ENCODE measurements at places on chromosomes 11 and 22. TPM values are rescaled to one million over a fixed set of nuclear protein-coding genes. Genes with fewer than 3 reads are reported as not detected.

- no peak for DNase-seq
Measured at GRCh38 chr11:1307998-1308742, 1.3 kb downstream of the TOLLIP start.

- no peak for DNase-seq
Measured at GRCh38 chr11:34537636-34538035, 24.0 kb upstream of the ELF5 start.

GRCh38 chr11:28289444-28289843, 181.3 kb downstream of the METTL15 start:
- no peak for DNase-seq

DNA sequence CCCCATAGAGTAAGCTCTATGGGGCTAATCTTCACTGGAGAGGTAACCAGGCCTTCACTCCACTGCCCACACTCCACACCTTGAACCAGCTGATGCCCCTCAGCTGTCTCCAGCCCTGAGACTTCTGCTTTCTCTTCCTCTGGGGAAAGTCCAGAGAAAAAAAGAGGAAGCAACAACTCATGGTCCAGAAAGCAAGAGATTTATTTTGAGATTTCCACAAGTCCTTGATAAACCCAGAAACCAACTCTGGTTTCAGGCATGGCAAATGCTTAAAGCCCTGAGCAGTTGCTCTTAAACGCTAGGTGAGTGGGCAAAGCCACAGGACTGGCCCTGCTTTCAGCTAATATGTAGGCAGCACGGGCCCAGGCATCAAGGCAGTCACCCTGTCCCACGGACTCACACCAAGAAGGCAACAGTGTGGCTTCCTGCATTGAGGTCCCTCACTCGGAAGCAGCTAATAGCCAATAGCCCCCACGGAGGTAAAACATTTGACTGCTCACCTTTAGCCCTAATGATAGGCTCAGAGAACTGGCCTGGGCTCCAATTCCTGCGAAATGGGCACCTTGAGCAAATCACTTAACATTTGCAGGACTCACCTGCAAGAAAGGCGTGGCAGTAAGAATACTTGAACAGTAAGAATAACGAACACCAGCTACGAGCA, 4.3 kb downstream of the CYB561A3 start:
- no peak for DNase-seq

DNA sequence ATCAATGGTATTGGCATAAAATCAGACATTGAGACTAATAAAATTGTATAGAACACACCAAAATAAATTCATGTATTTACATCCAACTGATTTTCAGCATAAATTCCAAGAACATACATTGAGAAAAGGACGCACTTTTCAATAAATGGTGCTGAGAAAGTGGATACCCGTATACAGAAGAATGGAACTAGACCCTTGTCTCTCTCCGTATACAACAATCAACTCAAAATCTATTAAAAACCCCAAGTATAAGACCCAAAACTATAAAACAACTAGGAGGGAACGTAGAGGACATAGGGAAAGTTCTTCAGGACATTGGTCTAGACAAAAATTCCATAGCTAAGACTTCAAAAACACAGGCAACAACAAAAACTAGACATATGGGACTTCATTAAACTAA, 97.4 kb downstream of the GGTLC2 start:
- no peak for DNase-seq

DNA sequence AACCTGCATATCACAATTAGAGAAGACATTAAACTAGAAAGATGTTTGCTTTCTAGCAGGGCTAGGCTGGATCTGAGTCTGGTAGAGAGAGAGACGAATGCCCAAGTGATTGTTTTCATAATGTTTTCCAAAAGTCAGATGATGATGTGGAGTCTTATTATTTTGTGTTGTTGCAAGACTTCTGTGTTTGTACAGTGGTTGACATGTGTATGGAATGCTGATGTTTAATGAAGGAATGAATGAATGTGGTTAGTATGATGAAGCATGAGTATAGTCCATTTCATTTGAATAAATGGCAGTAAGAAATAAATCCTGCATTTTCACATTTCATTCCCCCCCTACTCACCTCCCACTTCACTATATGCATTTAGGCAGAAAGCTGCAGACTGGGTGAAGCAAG, 69.6 kb downstream of the PPP2R1B start:
- no peak for DNase-seq

- no peak for DNase-seq
Measured at GRCh38 chr22:30876221-30876751, 92.3 kb downstream of the MORC2 start.

The TREH gene
- total RNA-seq: not detected

DNA sequence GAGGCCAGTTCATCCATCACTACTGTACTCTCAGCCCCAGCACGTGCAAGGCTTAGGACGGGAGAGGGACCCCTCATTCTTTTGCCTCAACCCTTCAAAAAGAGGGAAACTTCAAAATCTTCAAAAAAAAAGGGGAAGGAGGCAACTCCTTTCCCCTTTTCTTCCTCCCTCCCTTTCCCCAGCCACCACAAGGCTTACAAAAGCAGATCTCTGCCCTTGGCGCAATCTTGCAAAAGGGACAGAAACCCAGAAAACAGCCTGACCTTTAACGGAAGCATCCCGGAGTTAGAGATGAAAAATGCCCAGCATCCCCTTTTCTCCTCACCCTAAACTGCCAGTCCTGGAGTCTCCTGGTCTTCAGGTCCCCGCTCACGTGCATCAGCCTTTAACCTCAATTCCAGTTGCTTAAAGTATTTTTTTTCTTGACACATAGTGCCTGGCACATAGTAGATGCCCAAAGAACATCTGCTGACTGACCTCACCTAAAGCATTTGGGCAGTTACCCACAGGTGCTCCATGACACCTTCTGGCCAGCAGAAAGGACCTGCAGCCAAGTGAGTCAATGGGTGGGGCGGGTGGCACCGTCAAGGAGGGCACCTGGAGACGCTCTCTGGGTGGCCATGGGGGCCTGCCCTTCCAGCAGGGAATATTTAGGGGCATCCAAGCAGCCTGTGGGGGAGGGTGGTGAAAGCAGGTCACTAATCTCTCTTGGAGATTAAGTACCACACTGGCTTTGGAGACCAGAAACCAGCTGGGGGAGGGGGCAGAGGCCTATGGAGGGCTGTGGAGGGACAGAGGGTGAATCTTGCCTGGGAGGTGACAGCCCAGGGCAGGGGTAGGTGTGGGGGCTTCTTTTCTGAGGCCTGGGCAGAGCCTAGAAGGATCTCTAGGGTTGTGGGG, 16.3 kb downstream of the NECTIN1 start:
- no peak for DNase-seq

DNA sequence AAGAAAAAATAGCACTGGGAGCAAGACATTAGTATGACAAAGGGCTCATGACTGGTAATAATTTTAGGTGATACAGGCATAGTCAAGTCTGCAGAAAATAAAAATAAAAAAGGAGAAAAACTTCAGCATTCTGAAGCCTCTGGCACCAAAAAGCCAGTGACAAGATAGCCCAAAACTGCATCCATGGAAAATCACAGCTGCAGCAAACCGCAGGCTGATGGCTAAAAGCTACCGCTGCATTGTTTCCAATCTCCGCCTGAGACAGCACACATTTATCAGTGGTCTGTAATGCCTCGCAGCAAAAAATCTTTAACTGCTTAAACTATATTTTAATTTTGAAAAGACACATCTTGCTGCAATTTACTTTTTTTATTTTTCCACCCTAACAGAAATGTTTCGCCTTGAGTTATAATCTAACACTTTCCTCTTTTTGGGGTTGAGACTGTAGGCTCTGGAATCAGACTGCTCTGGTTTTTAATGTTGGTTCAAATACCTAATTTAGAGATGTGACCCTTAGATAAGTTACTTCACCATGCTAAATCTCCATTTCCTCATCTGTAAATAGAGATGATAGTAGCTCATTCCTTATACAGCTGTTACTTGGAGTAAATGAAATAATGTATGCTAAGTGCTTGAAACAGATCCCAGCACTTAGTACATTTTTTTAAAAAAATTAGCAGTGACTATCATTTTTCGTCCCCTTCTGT, 42.0 kb upstream of the FIBIN start:
- DNase-seq: no peak

DNA sequence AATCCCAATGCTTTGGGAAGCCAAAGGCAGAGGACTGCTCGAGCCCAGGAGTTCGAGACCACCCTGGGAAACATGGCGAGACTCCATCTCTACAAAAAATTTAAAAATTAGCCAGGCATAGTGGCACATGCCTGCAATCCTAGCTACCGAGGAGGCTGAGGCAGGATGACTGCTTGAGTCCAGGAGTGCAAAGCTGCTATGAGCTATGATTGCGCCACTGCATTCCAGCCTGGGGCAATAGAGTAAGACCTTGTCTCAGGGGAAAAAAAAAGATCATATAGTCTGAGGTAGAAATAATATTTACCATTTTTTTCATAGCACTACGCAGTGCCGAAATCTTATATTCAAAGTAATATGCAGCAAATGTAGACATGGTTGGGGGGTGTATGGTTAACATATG, 47.8 kb downstream of the MRTFA start:
- DNase-seq: no peak

- DNase-seq: no peak
Measured at GRCh38 chr11:24556693-24557092, 59.8 kb downstream of the LUZP2 start.

- DNase-seq: no peak
Measured at GRCh38 chr11:10655943-10656576, 37.5 kb downstream of the IRAG1 start.

GRCh38 chr22:31637891-31638618, 24.0 kb downstream of the PISD start:
- DNase-seq: peak; percentile 18

DNA sequence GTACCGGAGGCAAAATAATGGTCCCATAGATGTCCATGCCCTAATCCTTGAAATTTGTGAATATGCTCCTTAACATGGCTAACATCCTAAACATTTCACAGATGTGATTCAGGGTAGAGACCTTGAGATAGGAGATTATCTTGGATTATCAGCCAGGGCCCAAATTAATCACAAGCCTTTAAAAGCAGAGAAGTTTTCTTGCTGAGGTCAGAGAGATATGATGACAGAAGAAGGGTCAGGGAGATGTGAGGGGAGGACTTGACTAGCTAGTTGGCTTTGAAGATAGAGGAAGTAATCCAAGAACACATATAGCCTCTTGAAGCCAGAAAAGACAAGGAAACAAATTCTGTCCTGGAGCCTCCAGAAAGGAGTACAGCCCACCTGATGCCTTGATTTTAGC, 19.1 kb upstream of the FDX1 start:
- DNase-seq: no peak

The TBX10 gene
- total RNA-seq: not detected

GRCh38 chr11:58222721-58223120, 6.0 kb downstream of the OR10Q1 start:
- DNase-seq: no peak

DNA sequence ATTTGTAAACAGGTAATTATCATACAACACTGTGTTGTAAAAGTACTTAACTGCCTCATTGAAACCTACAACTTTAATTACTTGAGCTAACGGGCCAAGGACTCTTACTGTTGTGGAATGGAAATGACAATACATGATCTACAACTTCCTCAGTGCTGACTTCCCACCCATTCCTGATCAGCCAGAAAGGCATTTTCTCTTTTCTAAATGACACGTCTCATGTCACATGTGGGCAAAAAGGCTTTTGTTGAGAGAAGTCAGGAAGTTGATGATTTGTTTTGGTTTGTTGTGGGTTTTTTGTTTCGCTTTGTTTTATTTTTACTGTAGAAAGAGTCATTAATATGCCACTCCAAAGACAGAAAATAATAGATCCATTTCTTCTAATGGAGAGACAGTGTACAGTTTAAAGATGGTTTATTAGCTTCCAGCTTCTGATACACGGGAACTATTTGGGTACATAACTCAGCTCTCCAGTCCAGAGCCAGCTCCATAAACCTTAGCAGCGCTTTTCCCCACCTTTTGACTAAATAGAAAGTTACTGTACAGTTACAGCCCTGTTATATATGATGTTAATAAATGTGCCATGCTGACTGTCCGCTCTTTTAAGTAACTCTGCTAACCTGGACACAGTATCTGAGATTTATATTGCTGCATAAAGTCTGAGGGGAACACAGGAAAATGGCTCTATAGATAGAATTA, 509.4 kb upstream of the API5 start:
- DNase-seq: no peak

DNA sequence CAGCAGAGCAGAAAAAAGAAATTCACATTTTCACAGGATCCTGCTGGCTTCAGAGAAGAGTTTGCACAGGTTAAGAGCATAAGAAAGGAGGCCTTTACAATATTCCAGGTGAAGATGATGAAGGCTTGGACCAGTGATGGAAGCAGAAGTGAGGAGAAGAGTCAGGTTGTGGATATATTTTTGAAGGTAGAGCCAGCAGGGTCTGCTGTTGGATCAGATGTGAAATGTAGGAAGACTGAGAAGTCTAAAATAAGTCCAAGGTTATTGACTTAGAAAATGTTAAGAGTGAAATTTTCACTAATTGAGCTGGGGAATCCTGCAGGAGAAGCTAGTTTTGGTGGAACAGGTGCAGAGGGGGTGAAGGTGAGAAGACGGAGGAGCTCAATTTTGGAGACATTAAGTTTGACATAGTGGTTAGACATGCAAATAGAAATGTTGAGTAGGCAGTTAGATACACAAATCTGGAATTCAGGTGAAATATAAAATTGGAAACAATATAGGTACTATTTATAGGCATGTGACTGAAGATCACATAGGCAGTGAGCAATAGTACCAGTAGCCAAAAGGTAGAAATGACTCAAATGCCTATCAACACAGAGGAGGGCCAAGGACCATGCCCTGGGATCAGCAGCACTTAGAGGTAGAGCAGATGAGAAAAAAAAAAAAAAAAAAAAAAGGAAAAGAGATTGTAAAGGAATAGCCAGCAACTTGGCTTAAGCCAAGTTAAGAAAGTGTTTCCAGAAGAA, 252.0 kb downstream of the AASDHPPT start:
- DNase-seq: no peak

DNA sequence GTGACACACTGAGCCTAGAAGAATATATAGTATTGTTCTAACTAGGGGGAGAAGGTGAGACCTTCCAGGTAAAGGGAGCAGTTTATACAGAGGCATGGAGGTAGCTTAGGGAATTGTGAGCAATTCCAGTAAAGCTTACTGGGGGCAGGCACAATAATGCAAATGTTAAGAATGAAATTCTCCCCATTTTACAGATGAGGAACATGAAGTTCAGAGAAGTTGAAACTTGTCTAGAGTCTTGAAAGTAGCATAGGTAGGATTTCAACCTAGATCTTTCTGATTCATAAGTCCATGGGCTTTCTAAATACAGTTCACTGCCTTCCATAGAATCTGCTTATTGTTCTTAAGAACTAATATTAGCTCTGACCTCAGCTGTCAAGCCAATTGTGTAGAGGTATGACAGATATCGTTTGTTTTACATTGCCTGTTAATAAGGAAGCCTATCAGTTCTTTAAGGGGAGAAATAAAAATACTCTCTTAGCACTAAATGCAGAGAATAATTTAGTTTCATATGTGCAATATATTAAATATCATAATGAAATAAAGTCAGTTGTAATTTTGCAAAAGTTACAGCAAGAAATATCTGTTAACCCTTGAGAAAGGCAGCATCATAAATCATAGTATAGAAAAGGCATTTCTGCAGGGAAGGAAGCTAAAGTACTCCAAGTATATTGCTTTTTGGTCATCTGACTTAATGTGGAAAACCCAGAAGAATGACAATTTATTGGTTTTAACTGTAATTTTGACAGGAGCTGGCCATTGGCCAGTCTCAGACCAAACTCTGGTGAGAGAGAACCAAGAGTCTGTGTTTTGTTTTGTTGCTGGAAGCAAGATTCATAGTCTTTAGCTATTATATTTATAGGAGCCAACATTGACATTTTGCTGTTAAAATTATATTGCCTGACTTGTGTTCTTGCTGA, 181.8 kb downstream of the UVRAG start:
- DNase-seq: no peak
